ENCODE measurements at places on chromosomes 1 and 21.

- no peak for DNase-seq
Observed at GRCh38 chr1:44250068-44250781, 37.0 kb downstream of the DMAP1 start.

- no peak for DNase-seq
Observed at GRCh38 chr1:154076413-154076812, 78.5 kb downstream of the NUP210L start.

GRCh38 chr1:84758476-84758875 lies 68.2 kb upstream of the SSX2IP start:
- no peak for DNase-seq

DNA sequence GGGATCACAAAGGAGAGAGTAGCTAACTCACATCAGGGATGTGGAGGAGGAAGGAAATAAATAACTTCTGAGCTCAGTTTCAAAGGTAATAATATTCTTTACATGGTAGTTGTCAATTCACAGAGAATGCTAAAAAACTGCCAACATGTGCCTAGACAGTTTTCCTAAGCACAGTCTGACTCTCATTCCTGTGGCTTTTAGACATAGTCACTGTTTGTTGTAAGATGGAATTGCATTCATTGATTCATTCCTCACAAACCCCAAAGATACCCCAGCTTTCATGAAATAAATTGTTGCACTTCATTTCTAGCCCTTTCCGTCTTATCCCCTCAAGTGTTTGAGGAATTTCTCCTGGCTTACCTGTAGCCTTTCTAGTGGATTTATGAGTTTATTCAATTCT lies 263.9 kb downstream of the NTNG1 start:
- DNase-seq: no peak

GRCh38 chr1:21518774-21519455 lies 9.7 kb downstream of the ALPL start:
- DNase-seq: no peak

- no peak for DNase-seq
Observed at GRCh38 chr1:170321113-170321512, 175.4 kb downstream of the NTMT2 start.

- peak; percentile 46 for DNase-seq
Observed at GRCh38 chr21:41759214-41759840, 7.5 kb downstream of the RIPK4 start.

DNA sequence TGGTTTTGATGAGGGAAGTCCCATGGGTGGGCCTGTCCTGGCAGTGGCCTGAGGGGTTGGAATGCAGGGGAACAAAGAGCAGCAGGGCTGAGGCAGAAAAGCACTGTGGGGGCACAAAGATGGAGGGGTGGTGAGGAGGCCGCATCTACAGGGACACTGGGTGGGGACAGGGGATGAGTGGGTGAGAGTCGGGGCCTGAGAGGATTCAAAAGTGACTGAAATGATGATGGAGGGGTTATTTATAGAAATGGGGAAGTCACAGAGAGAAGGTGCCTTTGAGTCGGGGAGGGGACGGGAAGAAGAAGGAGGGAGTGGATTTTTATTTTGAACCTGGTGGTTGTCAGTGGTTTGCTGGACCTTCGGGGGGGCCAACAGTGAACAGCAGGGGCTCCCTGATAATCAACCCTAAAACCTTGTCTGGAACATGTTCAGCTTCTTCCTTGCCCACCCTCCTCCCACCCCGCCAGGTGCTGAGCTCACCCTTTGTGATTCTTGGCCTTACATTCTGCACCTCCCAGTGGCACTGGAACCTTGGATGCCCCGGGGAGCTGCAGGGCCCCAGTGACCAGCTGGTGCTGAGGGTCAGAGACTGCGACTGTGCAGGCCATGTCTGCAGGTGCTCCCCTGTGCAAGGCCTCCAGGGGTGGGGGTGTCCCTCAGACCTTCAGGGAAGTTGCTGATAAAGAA lies 42.9 kb downstream of the IER5 start:
- no peak for DNase-seq

- DNase-seq: no peak
Observed at GRCh38 chr1:244319283-244320132, 132.2 kb downstream of the ADSS2 start.

- DNase-seq: no peak
Observed at GRCh38 chr1:15364740-15365139, 44.9 kb upstream of the EFHD2 start.

GRCh38 chr1:228122921-228123441 lies 13.9 kb upstream of the MRPL55 start:
- DNase-seq: no peak

GRCh38 chr1:194174528-194174927 lies 988.1 kb upstream of the B3GALT2 start:
- no peak for DNase-seq

DNA sequence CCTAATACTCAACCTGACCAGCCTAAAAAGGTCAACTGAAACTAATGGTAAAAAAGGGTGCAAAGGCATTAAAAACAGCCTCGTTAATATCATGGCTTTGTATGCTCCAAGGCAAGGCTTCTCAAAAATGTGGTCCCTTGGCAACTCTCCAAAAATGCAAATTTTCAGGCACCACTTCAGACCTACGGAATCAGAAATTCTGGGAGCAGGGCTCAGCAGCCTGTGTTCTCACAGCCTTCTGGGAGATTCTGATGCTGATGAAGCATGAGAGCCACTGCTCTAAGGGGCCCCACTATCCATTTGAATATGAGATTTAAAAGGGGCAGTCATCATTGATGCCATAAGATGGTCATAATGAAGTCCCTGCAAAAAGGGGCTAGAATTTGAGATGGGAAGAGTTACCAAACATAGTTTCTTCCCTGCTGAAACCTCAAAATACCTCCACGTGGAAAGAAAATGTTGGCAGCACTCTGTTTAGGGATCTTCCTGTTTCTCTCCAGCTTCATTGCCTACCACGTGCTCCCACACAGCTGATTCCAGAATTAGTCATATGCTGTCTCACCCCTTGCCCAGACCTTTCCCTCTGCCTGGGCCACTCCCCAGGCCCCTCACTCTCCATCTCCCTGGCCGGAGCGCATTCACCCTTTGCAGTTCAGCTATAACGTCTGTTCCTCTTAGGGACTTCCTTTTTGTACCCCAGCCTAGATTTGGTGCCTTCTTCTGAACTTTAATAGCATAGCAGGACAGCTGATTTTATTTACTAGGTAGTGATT lies 46.7 kb downstream of the PHC2 start:
- no peak for DNase-seq

DNA sequence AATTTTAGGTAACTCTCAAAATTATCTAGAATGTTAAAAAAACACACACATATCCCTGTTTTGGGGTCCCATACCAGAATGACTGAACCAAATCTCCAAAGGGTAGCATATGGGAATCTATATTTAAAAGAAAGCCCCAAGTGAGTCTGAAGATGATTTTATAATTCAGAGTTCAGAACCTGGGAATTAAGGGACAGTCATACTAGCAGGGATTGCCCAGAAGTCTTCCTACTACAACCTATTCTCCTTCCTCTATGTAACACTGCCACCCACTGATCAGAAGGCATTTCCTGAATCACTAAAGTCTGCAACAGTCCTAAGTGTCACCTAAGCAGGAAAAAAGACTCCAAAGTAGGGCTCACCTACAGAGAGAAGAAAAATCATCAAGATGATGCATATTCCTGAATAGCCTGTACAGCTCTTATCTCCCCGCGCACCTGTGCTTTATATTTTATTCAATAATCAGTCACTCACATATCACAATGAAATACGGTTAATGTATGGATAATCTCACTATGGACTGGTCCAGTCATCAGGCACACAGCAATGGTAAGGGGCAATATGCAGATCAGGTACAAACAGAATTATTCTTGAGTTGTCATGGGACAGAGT lies 4.9 kb downstream of the RGS1 start:
- DNase-seq: no peak

DNA sequence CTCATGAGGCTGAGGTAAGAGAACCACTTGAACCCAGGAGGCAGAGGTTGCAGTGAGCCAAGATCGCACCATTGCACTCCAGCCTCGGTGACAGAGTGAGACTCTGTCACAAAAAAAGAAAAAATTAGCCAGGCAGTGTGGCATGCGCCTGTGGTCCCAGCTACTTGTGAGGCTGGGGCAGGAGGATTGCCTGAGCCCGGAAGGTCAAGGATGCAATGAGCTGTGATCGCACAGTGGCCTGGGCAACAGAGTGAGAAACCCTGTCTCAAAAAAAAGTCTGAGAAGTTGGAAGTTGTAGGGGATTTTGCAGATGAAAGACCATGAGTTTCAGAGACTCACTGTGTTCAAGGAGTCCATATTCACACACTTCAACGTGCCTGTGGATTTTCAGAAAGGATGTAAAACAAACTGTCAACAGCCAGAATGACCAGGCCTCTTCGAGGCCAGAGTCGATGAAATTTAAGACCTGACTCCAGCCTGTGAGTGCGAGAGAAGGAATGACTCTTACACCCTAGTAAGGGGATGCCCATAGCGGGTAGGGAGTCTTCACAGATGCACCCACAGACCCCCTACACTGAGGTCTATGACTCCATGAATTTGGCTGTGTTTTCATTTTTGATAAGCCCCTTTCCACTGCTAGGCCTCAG lies 2.2 kb downstream of the S100A13 start:
- peak; percentile 37 for DNase-seq

GRCh38 chr1:2495546-2495945 lies 19.5 kb downstream of the PLCH2 start:
- DNase-seq: no peak

DNA sequence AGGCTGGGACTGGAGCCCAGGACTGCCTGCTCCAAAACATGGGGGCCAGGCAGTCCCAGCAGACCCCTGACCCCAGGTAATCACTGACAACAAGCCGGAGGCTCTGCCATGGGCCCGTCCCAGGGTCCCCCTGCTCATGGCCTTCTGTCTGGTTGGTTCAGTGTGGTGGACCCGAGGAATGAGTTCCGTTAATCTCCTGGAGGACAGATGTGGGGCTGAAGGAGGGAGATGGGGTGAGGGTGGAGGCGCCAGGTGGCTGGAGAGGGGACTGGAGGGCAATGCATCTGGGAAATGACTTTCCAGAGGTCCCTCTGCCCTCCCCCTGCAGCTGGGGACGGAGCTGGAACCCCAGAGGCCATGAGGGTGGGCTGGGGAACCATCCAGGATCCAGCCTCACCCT lies 103.2 kb downstream of the EBNA1BP2 start:
- no peak for DNase-seq

GRCh38 chr1:179142889-179143299 lies 61.0 kb downstream of the TOR3A start:
- DNase-seq: no peak

GRCh38 chr1:190615818-190616217 lies 138.2 kb upstream of the BRINP3 start:
- DNase-seq: no peak

DNA sequence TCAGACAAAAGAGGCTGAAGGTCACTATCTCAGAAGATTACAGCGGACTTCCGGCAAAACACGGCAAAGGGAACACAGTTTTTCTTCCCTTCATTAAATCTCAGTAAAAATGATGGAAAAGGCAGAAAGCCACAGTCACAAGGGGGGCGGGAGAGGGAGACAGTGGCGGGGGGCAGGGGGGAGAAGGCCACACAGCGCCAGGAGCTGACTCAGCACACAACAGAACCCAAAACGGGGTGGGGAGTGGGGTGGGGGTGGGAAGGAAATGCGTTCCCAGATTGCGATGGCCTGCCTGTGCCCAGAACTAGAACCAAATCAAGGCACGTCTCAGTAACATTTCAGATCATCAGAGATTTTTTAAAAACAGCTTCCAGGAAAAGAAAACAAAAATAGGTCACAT lies 13.4 kb downstream of the CFAP74 start:
- no peak for DNase-seq

DNA sequence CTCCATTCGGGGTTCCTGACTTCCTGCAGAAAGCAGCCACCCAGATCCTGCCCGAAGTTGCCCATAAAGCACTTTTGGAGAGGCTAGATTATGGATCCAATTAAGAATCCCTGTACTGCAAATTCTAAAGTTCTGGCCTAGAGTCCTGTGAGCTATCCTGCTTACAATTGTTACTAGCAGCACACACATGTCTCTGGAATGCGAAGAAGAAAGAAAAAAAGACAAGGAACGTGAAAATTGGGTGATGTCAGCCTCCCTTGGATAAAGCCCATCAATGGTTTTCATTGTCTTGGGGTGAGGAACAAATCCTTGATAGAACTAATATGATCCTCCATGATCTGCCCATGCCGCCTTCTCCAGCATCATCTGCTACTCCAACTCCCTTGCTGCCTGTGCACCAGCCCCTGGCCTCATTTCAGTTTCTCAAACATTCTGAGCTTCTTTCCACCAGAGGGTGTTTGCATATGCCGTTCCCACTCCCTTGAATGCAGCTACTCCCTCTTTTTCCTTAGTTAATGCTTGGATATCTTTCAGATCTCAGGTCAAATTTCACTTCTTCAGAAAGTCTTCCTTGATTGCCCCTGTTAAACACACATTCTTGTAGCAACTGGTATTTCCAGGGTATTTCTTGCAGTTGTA lies 94.0 kb downstream of the ST6GALNAC5 start:
- no peak for DNase-seq

All from chondrocyte (in vitro differentiated cells).